MCF 10A (cell line): ENCODE measurements at places on chromosomes 13 and 19.

- no peak for DNase-seq
Measured at GRCh38 chr19:32566246-32566830, 14.7 kb upstream of the PDCD5 start.

DNA sequence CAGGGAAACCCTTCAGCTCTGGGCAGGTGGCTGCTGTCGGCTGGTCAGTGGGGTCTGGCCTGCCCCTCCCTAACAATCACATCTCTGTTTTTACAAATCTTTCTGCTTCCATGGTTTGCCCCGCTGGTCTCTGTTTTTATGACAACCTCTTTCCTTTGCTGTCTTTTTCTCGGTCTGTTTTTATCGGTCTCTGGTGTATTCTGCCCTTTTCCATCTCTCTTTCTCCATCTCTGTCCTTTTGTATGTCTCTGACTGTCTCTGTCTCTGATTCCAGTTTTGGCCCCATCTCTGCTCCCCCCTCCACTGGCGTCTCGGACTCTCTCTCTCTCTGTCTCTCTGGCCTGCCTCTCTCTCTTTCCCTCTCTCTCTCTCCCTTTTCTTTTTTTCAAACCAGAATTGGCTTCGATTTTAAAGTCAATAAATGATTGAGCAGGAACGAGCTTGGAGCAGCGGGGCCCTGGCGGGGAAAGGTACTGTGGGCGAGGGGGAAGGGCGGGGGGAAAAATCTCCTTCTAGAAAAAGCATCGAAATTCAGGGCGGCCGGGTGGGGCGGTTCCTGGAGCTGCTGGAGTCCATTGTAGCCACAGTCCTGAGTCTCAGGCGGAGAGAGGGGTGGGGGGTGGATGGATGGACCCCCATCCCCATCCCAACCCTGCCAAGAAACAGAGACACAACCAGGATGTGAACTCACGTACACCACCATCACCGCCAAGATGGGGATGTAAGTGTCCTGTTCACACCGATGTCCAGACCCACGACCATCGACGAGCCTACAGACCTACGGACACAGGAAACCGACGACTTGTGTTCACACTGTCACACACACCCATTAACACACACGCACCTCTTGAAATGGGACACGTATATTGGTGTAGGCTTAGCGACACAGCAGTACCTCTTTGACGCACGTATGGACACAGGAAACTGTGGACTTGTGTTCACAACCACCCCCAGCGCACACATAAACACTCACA, 3.0 kb downstream of the NFIX start:
- no peak for DNase-seq

DNA sequence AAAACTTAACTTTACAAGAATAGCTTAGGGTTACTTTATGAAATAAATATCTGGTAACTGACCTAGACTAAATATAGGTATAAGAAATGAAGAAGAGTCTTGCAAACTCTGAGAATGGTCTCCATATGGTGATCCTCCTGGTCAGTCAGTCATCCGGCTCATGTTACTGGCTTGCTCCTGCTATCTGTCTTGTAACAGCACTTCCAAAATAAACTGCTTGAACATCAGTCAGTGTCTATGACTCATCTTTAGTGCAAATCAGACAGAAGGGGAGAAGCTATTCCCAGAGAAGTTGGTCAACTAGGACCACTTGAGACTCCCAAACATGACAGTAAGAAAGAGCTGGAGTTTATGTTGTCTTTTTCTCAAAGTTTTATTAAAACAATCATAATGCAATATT, 1550.9 kb downstream of the PCDH9 start:
- peak; percentile 38 for DNase-seq

GRCh38 chr19:10782795-10783194, 53.2 kb downstream of the TMED1 start:
- no peak for DNase-seq

- DNase-seq, result no peak
Measured at GRCh38 chr13:39370554-39370953, 232.4 kb downstream of the LHFPL6 start.

GRCh38 chr13:32229443-32229842, 85.7 kb downstream of the ZAR1L start:
- DNase-seq, result no peak

- peak; percentile 54 for DNase-seq
Measured at GRCh38 chr13:95335667-95336066, 34.4 kb upstream of the ABCC4 start.

DNA sequence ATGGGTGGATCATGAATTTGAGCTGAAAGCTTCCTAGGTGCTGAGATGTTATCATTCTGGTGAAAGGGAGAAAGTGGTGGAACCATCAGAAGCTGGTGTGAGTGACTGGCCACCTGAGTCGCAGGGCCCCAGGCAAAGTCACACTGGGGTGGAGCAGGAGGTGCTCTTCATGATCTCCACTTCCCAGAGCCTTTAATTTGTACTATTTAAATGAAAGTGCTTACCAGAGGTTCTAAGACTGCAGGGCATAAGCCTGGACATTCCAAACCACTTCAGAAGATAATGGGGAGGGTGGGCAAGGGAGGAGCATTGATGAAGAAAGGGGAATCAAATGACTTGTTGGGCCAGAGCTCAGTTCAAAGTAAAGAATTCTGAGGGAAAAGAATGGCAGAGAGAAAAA, 156.1 kb downstream of the RGCC start:
- no peak for DNase-seq

DNA sequence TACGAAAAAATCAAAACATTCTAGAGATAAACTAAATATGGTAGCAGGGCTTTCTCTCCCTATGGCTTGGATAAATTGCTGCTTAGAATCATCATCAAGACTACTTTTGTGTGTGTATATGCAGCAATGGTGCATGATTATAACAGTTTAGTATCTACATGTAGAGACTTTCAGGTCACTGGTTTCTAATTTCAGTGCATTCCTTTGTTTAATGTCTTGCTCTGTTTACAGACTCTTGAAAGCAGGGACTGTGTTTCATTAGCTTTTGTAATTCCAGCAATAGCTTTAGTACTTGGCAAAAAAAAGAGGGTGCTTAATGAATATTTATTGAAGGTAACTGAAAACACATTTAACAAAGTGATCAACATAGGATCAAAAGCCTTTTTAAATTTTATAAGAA, 420.7 kb downstream of the PCDH9 start:
- DNase-seq, result no peak

GRCh38 chr19:12837225-12837624, 1.1 kb upstream of the MAST1 start:
- DNase-seq, result peak; percentile 24

DNA sequence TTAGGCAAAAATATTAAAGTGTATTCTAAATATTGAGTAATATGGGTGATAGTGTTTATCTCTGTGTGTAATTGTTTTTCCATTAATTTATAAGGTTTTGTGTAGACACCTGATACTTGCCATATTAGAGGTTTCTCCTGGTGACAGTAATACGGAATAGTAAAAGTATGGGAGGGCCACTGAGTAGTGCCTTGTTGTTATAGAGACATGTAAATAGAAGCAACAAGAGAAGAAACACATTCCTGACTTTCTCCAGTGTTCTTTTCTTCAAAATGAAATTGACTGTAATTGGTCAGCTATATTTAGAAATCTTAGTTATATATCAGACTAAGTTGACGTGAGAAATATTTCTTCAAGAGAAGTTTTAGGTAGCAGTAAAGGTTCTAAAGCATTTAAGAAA, 18.5 kb downstream of the RNASEH2B start:
- DNase-seq, result no peak

GRCh38 chr13:103354171-103354570, 288.0 kb upstream of the SLC10A2 start:
- DNase-seq, result no peak

DNA sequence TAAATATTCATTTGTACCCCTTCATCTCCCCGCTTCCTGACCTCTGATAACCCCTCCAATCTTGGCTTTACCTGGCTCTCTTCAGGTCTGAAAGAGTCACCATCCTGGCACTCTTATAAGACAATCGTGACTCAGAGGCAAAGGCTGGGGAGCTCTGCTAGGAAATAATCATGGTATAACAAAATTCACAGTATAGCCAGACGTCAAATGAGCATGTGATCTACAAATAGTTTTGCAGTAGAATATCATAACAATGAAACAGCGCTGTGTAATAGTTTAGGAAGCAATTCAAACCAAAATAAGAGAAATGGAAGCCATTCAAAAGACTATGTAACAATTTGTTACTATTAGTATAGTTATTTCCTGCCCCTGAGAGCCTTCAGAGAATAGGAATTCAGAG, 34.2 kb downstream of the RXFP2 start:
- peak; percentile 63 for DNase-seq

GRCh38 chr13:21595546-21595822, 8.5 kb downstream of the MICU2 start:
- no peak for DNase-seq
